Endodermal cell (in vitro differentiated cells): ENCODE measurements at places on chromosomes 2 and 18. TPM values are rescaled to one million over a fixed set of nuclear protein-coding genes. Genes with fewer than 3 reads are reported as not detected.

MYO5B gene
- 11.6 and 16.8 TPM in 2 replicates for total RNA-seq

DNA sequence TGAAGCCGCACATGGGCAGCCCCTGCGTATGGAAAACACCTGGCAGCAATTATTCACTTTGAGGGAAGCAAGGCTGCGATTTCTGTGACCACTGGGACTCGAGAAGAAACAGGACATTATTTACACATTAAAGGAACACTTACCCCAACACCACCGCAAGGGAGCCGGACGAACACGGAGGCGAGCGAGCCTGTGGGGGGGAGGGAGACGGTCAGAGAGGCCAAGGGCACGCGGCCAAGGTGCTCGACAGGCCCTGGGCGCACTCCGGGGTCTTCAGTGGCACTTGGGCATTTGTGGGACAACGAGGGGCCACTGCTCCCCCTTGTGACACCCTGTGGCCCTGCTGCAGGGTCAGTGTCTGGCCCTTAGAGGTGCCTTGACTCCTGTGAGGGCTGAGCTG, 247.0 kb downstream of the TWIST2 start:
- no peak for DNase-seq

DNA sequence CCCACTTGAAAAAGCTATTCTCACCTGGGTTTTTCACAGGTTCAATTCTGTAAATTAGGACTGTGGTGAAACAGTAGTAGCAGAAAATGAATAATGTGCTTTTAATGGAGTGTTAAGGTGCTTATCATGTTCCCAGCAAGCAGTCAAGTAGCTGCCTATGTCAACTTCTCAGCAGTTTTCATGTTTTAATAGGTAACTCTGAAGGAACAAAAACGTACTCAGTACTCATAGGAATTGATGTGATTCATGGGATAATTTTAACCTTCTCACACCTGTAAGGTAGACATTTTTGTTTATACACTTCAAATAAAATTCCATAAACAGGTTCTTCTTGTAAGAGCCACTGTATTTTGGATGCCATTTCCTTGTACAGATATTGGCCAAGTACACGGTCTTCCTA, 801.6 kb downstream of the MBD2 start:
- no peak for DNase-seq

TMEM163 gene
- total RNA-seq: 0.20 TPM in 1 of 2 replicates, not detected in the other
